ENCODE measurements at places on chromosomes 6 and 20.
A peak's percentile ranks its signal among the peaks of the same experiment; 100 is the strongest.

GRCh38 chr6:141110481-141110880 lies 1022.2 kb upstream of the GJE1 start:
- no peak for DNase-seq

DNA sequence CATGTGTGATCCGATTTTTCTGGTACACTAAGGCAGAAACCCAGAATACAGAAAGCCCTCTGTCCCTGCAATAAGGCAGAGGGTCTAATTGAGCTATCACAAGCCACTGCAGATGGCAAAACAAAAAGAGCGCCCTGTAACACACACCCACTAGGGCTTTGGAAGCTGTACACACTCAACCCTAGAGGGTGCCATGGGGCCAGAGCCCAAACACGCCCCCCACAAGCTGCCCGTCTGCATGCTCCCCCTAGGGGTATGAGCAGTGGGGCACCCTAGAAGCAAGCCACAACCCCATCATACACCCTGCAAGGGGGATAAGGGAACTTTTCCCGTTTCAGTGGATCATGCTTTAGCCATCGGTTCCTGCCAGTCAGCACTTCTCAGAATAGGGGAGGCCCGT lies 62.2 kb upstream of the PDE10A start:
- no peak for DNase-seq

GRCh38 chr20:49697071-49697470 lies 16.6 kb downstream of the B4GALT5 start:
- DNase-seq: peak; percentile 47

- DNase-seq: peak; percentile 48
These were observed 3.5 kb upstream of the EFHC1 start for GRCh38 chr6:52416629-52417151.

- no peak for DNase-seq
These were observed 397.8 kb downstream of the LAMA2 start for GRCh38 chr6:129280749-129281148.

DNA sequence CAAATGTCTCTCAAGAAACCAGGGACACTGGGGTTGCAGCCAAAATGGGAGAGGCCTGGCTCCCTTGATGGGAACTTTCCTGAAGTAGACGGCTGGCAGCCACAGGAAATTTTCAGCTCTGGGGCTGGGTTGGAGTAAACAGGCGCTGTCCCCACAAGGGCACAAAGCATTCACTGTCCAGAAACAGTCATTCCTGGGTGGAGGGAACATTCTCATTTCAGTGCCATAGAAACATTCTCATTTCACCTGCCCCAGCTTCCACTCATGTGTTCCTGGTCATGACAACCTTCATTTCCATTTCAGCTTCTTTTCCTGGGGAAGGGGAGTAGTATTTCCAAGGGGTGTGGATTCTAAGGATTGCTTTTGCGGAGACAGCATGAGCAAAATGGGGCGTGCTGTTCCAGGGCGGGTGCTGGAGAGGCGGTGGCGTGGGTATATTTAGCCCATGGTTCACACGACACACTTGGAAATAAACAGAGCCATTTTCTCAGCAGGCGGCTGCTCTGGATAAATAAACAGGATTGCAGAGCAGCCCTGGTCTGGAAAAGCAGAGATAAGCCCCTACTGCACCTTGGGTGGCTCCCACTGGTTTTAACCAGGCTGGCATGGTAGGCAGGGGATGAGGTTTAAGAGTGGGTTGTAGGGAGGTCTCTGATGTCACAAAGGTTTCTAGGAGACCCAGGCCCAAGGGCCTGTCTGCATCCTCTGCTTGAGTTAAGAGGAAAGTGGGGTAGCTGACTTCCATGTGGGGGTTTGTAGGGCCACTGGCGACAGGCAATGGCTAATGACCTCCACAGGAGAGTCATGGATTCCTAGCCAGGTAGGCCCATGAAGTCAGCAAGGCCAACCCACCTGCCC lies 32.9 kb downstream of the COX4I2 start:
- peak; percentile 51 for DNase-seq

GRCh38 chr6:147779624-147780023 lies 271.1 kb downstream of the SAMD5 start:
- DNase-seq: no peak

DNA sequence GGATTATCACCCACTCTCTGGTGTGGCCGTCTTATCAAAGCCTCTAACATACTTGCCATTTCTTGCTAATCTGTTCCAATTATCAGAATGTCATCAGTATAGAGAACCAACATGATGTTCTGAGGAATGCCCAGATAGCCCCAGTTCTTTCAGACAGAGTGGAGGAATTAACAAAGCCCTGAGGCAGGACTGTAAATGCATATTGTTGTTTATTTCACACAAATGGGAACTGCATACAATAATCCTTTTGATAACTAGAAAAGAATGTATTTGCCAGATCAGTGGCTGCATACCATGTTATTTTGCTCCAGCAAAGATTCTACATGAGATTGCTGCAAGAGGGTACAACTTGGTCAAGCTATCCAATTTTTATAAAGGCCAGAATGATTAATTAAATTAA lies 112.8 kb upstream of the HEY2 start:
- DNase-seq: no peak

- no peak for DNase-seq
These were observed 24.7 kb upstream of the DDO start for GRCh38 chr6:110440026-110440425.

DNA sequence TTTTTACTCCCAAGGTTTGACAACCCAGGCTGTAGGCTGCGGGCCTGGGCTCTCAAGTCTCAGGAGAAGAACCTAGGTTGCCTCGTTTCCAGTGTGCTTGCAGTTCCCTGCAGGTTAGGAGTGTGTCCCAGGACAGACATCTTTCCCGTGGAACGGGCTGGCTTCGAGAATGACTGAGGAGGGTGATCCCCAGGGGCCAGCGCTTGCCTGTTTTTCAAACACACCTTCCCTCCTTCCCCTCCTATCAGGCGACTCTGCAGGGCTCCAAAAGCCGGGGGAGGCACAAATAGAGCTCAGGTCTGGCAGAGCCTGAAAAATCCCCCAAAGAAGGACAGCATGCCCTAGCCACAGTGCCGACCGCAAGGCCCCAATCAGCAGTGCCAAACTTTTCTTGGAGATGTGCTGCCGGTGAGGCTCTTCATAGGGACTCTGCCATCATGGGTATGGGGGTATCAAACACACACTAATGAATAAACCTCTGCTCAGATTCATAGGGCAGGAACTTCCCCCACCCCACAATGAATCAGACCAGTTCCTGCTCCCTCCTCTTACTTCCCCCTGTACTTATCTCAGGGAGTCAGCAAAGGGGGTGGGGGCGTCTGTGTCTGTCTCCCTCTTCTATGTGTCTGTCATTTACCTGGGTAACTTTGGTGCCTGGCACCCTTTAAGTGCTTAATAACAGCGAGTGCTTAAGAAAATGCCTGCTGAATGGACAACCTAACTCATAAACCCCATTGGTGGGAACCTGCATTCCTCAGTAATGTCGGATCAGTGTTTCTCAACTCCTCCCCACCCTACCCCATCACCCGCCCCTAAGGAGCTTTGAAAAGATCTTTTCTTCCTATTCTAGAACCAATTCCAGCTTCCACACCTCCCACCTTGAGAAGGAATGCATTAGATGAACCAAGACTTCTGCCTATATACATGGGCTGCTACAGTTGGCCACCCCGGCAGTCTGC lies 1.6 kb downstream of the KCNG1 start:
- no peak for DNase-seq

- DNase-seq: no peak
These were observed 107.7 kb downstream of the HFE start for GRCh38 chr6:26194816-26195375.

DNA sequence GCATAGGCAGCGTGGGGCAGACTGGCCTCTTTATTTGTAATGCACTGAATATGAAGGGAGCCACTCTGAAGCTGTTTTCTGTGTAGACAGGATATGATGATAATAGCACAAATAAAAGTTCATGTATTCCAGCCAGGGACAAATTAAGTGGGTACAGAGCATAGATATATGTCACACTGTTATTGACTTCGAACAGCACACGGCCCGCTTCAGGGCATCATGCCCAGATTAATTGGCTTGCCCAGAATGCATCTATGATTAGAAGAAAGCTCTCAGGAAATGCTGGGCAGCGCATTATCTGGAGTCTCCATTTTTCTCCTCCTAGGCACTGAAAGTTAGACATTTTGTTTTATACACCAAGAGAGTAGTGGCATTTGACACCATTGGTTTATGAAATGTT lies 26.3 kb upstream of the SASH1 start:
- no peak for DNase-seq

DNA sequence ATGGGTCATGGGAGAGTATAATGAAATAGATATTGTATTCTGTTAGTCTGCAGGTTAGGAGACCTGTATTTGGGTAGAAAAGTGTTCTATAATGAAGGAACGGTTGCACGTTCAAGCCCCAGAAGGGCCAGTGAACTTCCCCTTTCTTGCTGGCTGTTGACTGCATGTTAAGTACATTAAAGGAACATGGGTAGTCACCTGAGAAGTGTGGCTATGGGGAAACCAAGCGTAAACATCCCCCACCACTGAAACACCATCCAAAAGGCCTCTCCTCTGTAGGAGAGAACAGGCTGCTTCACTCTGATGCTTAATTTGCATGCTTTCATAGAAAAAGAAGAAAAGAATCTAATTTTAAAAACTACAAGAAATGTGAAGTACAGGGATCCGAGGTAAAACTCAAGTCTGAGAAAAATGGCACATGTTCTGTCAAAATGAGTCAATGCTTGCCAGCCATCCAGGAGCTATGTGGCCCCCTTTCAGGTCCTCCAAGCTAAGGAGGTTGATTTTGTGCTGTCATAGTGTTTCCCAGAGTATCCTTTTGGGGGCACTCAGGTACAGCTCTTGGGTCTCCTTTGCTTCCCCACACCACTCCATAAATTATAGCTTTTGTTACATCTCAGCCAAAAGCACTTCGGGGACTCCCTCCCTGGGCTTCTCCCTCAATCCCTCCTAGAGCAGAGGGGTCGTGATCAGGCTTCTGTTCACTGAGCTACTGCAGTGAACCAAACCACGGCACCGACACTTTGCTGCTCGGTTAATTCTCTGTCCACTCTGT lies 283.7 kb upstream of the AGPAT4 start:
- no peak for DNase-seq

DNA sequence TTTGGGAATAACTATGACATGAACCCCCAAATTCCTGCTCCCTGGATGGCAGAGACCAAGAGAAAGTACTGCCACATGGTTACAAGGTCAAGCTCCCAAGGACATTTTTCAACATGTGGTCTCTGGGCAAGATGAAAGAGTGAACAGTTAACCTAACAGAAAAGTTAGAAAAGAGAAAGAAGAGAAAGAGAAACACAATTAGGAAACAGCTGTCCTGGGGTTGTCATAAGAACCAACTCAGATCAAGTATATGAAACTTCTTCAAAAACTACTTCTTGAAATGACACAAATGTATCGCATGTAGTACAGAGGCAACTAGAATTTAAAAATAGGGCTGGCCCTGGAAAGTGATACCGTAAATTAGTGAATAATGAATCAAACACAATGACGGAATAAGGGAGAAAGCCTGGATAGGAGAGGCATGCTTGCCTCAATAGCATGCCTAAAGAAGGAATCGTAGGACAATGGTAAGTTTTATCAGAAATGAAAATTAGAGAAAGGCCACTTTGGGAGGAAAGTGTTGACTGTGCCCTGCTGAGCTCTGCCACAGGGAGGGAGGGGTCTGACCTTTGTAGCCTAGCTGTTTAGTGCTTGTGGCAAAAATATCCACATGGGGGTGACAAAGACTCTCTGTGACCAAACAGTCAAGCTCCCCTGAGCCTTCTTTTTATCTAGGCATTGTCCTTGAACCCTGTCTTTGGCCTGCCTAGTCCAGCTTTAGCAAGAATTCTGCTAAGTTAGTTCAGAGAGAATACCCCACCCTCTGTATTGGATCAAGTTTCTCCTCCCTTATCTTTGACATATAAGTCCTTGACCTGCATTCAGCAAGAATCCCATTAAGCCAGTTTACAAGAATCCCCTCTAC lies 4.3 kb upstream of the DCBLD1 start:
- DNase-seq: no peak

- no peak for DNase-seq
These were observed 11.2 kb downstream of the SDCBP2 start for GRCh38 chr20:1317545-1318255.

DNA sequence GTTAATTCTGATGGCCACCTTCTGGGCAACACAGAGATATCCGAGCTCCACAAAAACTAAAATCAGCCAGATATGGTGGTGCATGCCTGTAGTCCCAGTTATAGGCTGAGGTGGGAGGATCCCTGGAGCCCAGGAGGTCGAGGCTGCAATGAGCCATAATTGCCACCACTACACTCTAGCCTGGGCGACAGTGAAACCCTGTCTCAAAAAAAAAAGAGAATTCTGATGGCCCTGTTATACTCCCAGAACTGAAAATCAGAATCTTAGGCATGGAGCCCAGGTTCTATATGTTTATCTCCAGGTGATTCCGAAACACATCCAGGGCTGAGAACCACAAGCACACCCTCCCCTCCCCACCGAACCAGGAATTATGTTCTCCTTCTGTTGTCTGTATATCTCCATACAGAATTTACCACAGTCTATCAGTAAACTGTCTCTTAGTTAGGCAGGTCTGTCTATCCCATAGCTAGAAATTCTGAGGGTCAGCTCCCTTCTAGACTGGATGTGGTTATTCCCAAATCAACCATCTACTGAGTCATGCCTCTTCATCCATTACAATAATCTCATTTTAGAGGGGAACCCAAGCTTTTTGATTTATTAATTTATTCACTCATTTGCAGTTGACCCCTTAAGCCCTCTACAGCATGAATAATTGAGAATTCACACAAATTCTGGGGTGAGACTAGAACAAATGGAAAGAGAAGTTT lies 24.8 kb upstream of the CCND3 start:
- no peak for DNase-seq

GRCh38 chr6:36662380-36662779 lies 16.1 kb upstream of the CDKN1A start:
- DNase-seq: no peak

GRCh38 chr6:39338397-39338796 lies 15.9 kb upstream of the KCNK16 start:
- DNase-seq: no peak

GRCh38 chr6:63487103-63487813 lies 85.0 kb upstream of the LOC128125822 start:
- peak; percentile 20 for DNase-seq

- peak; percentile 29 for DNase-seq
These were observed 591.4 kb downstream of the RNF144B start for GRCh38 chr6:18978337-18979128.

DNA sequence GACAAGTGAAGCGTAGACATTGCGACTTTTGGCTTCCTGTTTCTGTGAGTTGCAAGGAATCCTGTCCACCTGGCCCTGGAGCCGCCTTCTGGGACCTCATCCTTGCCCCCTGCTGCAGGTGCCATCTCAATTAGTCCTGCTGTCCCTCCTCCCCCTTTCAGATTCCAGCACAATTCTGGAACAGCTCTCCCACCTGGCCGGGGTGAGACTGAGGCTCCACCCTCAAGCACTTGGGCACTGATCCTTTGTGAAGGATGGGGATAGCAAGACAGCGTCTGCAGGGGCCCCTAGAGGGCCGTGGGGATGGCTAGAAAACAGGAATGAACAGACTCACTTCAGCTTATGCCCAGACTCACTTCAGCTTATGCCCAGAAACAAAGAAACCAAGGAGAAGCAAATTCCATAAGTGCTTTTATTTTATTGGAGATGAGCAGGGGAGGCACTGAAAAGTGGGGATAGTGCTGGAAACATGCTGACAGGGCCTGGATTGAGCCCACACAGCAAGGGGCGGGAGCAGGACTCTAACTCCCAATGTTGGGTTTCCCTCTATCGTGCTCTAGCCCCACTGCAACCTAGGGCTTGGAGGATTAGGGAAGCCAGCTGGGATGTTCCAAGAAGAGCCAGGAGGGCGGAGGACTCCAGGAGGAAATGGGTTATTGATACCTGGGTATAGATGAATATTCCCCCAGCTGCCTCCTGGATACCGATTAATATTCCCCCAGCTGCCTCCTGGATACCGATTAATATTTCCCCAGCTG lies 1.4 kb downstream of the C6orf15 start:
- DNase-seq: no peak

All from mucosa of gallbladder (tissue), 1 donor.